Activated B cell treated with CpG ODN at 0.5 μM for 24 hours (primary cell): ENCODE measurements at places on chromosomes 4 and X.

DNA sequence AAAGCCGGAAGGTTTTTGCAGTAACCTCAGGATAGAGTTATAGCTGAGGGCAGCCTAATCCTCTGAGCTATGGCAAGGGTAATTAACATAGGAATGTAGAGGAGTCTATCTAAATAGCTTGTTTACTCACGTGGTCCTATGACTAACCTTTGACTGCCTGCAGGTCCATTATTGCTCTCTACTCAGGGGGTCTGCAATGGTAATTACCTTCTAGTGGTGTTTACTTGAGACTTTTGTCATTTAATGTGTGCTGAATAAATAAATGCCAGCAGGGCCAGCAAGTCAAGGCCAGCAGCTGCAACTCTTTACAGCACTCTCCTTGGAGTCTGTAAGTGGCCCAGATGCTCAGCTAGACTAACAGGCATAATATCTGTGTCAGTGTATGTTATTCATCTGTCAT is 212.7 kb upstream of the FMR1 start:
- H3K4me1 ChIP-seq = no peaks in the 10 kb centered on the region
- no peak for DNase-seq
- H3K27me3 ChIP-seq = no peaks in the 10 kb centered on the region
- H3K36me3 ChIP-seq = no peaks in the 10 kb centered on the region
- no peak overlapping the region for H3K27ac ChIP-seq

DNA sequence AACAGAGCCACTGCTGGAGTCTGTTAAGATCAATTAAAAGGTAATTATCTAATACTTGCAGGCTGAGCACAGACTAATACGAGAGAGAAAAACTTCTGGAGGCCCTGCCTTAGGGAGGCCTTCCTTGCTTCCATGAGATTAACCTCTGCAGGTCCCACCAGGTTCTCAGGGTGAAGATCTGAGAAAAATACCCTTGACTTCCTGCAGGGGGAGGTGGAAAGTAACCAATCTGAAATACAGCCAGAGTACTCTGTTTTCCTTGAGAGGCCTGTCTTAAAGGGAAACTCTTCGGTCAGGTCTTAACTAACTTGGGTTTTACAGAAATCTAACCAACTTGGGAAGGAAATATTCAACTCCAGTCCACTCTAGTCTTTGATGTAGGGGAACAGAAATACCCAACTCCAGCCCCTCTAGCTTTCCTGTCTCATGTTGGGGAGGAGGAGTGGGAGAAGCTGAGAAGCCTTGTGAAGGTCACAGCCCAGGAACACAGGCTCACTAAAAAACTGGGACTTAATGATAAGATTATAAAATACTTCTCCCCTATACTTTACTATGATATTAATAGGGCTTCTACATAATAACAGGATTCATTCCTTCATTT is 77.1 kb downstream of the TBCK start:
- no peak overlapping the region for H3K4me3 ChIP-seq
- H3K27ac ChIP-seq = no peak overlapping the region
- no peaks in the 10 kb centered on the region for H3K4me1 ChIP-seq
- DNase-seq = no peak
- peaks cover 35% of the 10 kb centered on the region for H3K36me3 ChIP-seq
- H3K27me3 ChIP-seq = no peaks in the 10 kb centered on the region

- H3K36me3 ChIP-seq = no peaks in the 10 kb centered on the region
- no peaks in the 10 kb centered on the region for H3K27me3 ChIP-seq
- DNase-seq = no peak
Measured at GRCh38 chrX:85419293-85419692, 39.8 kb upstream of the POF1B start.

DNA sequence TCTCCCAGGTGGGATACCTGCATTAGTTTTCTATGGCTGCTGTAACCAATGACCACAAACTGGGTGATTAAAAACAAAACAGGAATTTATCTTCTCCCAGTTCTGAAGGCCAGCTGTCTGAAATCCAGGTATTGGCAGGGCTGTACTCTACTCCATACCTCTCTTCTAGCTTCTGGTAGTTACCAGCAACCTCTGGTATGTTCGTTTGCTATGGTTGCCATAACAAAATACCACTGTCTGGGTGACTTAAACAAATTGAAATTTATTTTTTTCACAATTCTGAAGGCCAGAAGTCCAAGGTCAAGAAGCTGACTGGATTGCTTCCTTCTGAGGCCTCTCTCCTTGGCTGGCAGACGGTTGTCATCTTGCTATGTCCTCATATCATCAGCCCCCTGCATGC is 642.1 kb upstream of the TENM3 start:
- no peaks in the 10 kb centered on the region for H3K4me1 ChIP-seq
- no peak overlapping the region for H3K27ac ChIP-seq
- no peaks in the 10 kb centered on the region for H3K27me3 ChIP-seq
- DNase-seq = no peak
- H3K36me3 ChIP-seq = no peaks in the 10 kb centered on the region

DNA sequence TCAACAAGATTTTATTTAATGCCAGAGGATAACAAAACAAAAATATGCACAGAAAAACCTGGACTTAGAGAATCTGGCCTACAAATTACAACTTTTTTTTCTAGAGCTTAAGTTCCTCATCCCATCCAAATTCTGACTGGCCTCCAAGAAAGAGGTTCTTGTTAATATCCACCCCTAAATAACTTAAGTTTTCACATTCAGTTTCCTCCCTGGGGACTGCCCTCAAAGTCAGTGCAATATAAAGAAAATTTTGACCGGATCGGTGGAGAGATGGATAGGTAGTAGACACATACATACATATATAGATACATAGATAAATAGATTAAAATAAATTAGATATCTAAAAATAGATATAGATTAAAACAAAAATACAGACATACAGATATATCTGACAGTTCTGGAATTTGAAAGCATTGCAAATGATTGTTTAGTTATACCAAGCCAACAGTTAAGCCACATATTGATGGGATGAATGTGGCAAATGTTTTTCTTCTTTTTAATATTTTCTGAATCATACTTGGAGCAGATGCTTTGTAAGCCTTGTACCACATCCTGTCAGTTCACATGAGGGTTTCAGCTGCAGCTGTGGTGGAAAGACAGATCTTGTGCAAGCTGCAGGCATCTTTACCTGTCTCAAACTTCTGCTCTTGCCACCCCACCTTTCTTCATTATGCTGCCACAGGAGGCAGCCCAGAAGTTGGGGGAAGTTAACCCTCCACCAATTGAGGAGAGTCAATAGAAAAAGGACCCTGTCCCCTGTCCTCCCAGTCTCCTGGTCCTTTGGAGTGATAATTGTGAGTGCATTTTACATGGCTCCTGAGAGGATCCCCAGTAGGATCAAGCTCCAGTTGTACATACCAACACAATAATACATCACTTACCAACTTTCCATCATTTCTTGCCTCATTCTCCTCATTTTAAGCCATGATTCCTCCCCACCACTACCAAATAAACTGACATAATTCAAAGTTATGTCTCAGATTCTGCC is 58.5 kb upstream of the PRDM8 start:
- no peaks in the 10 kb centered on the region for H3K27me3 ChIP-seq
- peaks cover 33% of the 10 kb centered on the region for H3K4me1 ChIP-seq
- no peak for DNase-seq
- no peaks in the 10 kb centered on the region for H3K36me3 ChIP-seq

DNA sequence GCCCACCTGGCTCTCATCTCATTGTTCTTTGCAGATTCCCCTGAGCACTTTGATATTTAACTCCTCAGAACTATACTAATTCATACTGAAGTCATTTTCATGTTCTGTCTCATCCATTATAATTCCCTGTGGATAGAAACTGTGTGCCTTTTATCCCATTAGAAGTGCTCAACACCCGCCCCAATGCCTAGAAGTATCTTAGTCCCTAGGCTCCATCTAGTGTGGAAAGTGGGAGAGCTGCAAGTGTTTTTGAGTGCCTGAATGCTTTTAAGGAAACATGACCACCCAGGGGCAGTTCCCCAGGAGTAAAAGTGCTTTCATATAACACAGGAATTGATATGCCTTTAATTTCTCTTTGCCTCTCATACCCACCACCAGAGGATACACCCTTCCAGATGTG is 117.0 kb downstream of the CHRDL1 start:
- H3K4me1 ChIP-seq = no peaks in the 10 kb centered on the region
- no peak for DNase-seq
- no peak overlapping the region for H3K4me3 ChIP-seq
- H3K36me3 ChIP-seq = no peaks in the 10 kb centered on the region

DNA sequence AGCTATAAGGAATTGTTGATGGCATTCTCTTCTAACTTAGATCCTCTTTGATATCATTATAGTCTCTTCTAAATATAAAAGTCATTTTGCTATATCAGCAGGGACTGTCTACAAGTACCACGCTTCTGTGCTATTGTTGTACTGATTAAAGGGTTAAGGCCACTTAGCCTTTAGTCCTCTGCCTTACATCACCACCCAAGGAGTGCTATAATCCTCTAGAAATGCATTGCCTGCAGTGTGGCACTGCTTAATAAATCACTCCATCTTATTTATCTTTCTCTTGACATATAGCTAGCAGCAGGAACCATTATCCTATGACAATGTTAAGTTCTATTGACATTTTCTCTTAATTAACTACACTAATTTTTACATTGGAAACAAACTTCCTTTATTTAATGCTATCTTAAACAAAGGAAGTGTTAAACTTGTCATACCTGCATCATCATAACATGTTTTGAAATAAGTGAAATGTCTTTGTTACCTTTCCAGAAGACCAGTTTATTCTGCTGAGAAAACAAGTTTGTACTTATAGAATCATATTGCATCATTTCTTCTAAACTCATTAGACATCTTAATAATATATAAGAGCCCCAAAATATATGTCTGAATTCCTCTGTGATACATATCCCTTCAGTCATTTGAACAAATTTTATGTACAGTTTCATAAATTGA is 360.9 kb upstream of the ATOH1 start:
- H3K27ac ChIP-seq = no peak overlapping the region
- no peaks in the 10 kb centered on the region for H3K27me3 ChIP-seq
- no peak for DNase-seq
- no peaks in the 10 kb centered on the region for H3K36me3 ChIP-seq
